Esophagus squamous epithelium (tissue), 5 donors: ENCODE measurements at places on chromosomes 13 and 19. TPM values are rescaled to one million over a fixed set of nuclear protein-coding genes. Genes with fewer than 3 reads are reported as not detected.
A peak's percentile ranks its signal among the peaks of the same experiment; 100 is the strongest.

DNA sequence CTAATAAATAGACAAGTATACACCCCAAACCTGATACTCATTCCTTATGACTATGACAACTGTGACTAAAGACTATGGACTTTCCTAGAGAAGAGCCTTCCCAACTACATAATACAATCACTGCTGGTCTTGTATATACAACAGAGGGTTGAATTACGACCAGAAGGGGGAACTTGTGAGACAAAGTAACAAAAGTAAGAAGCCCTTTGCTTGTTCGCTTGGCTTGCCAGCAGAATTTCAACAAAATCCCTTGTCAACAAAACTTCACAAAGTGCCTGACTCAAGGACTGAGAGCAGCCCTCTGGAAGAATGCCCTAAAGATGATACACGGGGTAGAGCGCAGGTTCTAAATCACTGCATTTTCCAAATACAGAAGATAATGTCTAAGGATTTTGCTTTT, 99.4 kb downstream of the WASF3 start:
- no peak for DNase-seq

GRCh38 chr19:43826787-43827754, at the start of gene ZNF283:
TSS of gene ZNF283 (plus strand) at chr19:43827321. CDS start at chr19:43833505, 6,184 bp downstream.
- peak; percentile 32 for DNase-seq

- no peak for DNase-seq
These were observed 1053.7 kb upstream of the SPRY2 start for GRCh38 chr13:81394640-81395039.

GRCh38 chr13:31890946-31891345, 140.6 kb upstream of the FRY start:
- no peak for DNase-seq

DNA sequence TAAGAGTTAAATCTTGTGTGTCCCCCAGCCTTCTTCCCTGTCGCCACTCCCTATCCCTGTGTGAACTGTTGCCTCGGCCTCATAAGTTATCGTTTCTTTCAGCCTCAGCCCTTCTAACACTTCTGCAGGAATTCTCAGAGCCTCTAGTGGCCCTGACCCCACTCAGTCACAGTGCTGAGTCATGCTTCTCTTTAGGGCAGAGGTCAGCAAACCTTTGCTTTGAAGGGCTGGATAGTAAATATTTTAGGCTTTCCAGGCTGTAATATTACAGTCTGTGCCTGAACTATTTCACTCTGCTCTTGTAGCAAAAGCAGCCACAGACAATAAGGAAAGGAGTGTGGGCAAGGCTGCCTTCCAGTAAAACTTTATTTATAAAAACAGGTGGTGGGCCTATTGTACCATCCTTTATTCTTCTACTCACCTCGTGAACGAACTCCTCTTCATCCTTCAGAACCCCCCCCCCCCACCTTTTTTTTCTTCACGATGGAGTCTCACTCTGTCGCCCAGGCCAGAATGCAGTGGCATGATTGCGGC, 22.1 kb downstream of the MYO9B start:
- DNase-seq: no peak

- no peak for DNase-seq
These were observed 7.6 kb upstream of the POP4 start for GRCh38 chr19:29598496-29598895.

- no peak for DNase-seq
These were observed 21.5 kb upstream of the SGCG start for GRCh38 chr13:23159205-23159759.

GRCh38 chr13:32105653-32106313, 74.2 kb downstream of the FRY start:
- DNase-seq: no peak

- DNase-seq: no peak
These were observed 30.2 kb downstream of the HSPH1 start for GRCh38 chr13:31131470-31131961.

- no peak for DNase-seq
These were observed 2.1 kb downstream of the PNMA8C start for GRCh38 chr19:46426506-46427162.

- DNase-seq: no peak
These were observed 279.1 kb downstream of the FGF9 start for GRCh38 chr13:21949818-21950429.

- no peak for DNase-seq
These were observed 65.6 kb downstream of the ARHGAP35 start for GRCh38 chr19:46926170-46927071.

GRCh38 chr19:13920940-13921747, 15.1 kb downstream of the CC2D1A start:
- DNase-seq: no peak

DNA sequence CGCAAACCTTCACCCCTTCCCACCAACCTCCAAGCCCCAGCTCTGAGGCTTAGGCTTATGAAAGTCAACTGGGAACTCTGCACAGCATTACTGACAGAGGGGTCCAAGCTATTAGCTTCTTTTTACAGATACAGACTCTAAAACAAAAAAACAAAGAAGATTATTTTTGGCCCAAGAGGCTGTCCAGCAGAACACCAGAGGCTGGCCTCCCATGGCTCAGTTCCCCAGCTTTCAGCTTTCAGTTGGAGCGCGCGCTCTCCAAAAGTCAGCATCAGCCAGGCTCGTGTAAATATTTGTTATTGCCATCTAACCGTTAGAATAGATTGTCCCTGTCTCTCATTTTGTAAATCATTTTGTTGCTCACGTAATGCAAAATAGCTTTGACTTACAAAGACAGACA, 58.4 kb downstream of the ZIC5 start:
- no peak for DNase-seq

- DNase-seq: no peak
These were observed at the start of gene LYPD3 for GRCh38 chr19:43465468-43466120. TSS of gene LYPD3 (minus strand) at chr19:43465608. CDS start at chr19:43465571, 37 bp downstream.

DNA sequence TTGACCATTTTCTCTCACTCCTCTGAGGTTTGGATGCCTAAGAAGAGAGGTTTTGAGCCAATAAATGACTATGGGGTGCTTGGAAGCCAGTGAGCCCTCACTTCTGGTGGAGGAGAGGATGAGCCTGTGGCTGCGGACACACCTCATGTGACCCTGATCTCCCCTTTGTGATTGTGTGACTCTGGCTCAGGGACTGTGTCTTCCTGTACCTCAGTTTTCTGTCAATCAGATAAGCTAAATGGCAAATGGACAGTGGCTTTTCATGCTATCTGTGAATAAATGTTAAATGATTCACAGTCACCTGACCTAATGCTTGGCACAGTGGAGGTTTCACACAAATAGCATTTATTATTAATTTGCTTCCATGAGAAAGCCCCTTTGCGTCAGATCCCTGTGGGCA, 2.7 kb downstream of the PSG8 start:
- DNase-seq: no peak

DNA sequence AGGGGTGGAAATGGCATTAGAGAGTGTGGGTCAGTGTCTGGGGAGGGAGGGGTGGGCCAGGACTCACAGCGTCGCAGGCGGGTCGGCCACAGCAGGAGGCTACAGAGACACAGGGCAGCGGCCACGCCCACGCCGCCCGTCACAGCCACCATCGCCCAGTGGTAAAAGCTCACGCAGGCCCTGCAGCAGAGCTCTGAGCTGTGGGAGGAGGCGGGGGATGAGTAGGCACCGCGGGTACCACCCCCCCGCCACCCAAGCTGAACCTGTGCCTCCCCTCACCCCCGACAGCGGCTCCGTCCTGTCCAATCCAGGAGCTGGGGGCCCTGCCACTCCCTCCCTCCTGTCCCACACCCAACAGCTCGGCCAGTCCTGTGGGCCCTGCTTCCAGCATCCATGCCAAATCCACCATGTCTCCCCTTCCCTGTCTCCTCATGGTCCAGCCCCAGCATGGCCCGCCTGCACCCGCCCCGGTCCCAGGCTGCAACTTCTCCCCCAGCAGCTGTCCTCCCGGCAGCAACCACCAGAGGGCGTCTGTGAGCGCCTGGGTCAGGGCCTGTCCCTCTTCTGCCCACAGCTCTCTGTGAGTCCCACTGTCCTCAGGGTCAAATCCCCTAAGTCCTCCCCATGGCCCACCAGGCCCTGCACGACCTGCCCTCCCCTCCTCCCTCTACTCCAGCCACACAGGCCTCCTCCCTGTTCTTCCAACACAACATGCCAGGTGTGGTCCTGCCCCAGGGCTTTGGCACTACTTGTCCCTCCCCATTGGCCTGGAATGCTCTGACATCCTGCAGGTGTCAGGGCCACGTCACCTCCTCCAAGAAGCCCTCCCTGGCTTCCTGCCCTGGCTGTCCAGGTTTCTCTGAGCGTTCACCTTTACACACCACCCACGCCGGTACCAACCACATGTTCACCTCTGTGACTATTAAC, 6.0 kb downstream of the TEKTIP1 start:
- DNase-seq: no peak

GRCh38 chr13:50598338-50598737, 245.2 kb downstream of the DLEU7 start:
- DNase-seq: no peak

- no peak for DNase-seq
These were observed 125.9 kb downstream of the COL4A2 start for GRCh38 chr13:110433014-110433413.

- no peak for DNase-seq
These were observed 798 bp downstream of the SLC1A5 start for GRCh38 chr19:46787331-46788261.

Gene RGL3
- 1.9 TPM for total RNA-seq

Gene ETV2
- total RNA-seq: 0.44 TPM

Gene CEBPG
- 22.6 TPM for total RNA-seq

Gene STARD13
- 5.4 TPM for total RNA-seq

Gene MUC16
- total RNA-seq: under 0.01 TPM

Gene CABP5
- total RNA-seq: not detected

Gene CHAF1A
- 11.6 TPM for total RNA-seq

Gene CALR
- total RNA-seq: 527 TPM

Gene KBTBD6
- total RNA-seq: 5.3 TPM

Gene FFAR1
- not detected for total RNA-seq

Gene CLN5
- 20.2 TPM for total RNA-seq

Gene MED16
- 23.7 TPM for total RNA-seq

Gene PCSK4
- 1.5 TPM for total RNA-seq

Gene ZIM2
- total RNA-seq: not detected
